Cortex of kidney (tissue), 1 donor: ENCODE measurements at places on chromosomes 1 and 21.

- DNase-seq = no peak
Measured at GRCh38 chr1:26703478-26703877, 7.7 kb downstream of the ARID1A start.

- DNase-seq = no peak
Measured at GRCh38 chr1:16191309-16191708, 21.1 kb downstream of the ARHGEF19 start.

DNA sequence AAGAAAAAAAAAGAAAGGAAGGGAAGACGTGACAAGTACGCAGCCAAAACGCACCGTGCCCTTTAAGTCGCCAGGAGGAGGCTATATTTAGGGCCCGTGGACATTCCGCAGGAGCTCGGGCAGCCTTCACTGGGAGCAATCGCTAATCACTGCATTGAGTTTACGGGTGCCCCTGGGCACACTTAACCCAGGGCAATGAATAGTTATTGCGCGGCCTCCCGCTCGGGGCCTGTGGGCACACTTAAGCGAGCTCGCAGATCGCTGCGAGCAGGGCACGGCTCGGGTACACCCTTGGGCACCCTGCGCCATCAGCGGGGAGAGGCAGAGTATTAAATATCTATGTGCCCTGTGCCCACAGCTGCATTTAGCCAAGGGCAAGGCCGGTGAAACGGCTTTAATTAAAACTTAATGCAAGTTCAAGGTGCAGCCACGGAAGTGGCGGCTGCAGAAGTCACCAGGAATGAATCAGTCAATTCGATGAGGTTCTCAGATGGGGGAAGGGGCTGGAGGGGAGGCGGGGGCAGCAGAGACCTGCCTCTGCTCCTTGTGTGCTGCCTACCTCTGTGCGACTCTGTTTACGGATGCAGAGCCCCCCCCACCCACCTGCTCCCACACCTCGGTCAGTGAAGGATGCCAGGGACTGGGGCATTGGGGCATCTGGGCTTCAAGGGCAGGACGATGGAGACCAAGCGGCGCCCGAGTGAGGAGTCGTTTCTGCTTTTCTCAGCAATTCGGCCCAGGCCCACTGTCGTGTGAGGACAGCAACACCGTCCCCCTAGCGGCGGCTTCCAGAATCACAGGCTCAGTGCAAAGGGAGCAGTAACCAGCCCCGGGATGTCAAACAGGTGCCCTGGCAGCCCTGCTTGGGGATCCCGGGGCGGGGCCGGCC, 51.8 kb upstream of the TARDBP start:
- no peak for DNase-seq

GRCh38 chr1:3529099-3529729, 74.7 kb downstream of the ARHGEF16 start:
- DNase-seq = no peak

GRCh38 chr21:30600787-30601186, at the start of gene KRTAP22-1:
Gene KRTAP22-1, plus strand, starts transcription at chr21:30601087.
- no peak for DNase-seq

GRCh38 chr21:46483300-46484295, 24.9 kb downstream of the DIP2A start:
- no peak for DNase-seq

DNA sequence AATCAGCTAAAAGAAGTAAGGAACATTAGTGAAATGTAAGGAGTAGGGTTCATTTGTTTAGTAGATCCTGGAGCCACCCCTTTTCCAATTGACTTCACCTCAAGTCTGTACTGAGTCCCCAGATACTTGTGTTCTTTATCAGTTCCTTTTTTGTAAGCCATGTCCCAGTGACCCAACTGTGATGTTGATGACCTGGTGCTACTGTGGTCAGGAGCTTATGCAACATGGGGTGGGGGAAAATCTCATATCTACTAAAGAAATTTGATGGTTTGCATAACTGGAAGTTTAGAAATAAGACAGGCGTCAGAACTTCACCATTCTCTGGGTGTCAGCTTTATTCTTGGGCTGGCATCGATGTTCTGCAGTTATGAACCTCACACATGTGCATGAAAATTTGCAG, 120.5 kb downstream of the LRRC7 start:
- no peak for DNase-seq
